ENCODE measurements at places on chromosomes 2 and 18. TPM values are rescaled to one million over a fixed set of nuclear protein-coding genes. Genes with fewer than 3 reads are reported as not detected.

- peak; percentile 48 for DNase-seq
Measured at GRCh38 chr2:239806276-239806675, 218.9 kb downstream of the NDUFA10 start.

GRCh38 chr18:76482971-76483691 lies 11.9 kb downstream of the ZNF516 start:
- DNase-seq: peak; percentile 16

- no peak for DNase-seq
Measured at GRCh38 chr2:178404368-178404767, 46.6 kb downstream of the PRKRA start.

- DNase-seq: no peak
Measured at GRCh38 chr2:9656270-9656766, 25.5 kb upstream of the YWHAQ start.

DNA sequence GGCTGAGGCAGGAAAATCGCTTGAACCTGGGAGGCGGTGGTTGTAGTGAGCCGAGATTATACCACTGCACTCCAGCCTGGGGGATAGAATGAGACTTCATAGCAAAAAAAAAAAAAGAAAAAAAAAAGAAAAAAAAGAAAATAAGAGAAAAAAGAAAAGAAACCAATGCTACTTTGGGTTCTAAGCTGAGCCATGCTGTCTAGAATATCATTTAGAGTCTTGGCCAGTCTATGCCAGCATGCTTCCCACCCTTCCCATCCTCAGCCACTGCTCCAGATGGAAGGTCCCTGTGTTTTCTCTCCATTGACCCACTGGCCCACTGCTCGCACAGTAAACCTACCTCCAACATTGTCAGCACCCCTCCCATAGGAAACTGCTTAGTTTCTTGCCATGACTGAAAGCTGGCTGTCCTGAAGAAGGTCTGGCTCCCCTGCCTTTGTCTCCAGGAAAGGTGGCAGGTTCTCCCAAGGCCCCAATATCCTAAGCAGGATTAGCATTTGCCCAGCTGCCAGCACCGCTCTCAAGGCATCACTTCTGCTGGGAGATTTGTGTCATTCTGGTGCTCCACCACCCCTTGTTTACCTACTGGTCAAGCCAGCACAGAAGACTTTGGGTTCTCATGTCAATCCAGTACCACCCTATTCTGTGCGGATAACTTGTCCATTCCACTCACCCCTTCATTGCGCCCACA lies 47.3 kb upstream of the PAPOLG start:
- no peak for DNase-seq

DNA sequence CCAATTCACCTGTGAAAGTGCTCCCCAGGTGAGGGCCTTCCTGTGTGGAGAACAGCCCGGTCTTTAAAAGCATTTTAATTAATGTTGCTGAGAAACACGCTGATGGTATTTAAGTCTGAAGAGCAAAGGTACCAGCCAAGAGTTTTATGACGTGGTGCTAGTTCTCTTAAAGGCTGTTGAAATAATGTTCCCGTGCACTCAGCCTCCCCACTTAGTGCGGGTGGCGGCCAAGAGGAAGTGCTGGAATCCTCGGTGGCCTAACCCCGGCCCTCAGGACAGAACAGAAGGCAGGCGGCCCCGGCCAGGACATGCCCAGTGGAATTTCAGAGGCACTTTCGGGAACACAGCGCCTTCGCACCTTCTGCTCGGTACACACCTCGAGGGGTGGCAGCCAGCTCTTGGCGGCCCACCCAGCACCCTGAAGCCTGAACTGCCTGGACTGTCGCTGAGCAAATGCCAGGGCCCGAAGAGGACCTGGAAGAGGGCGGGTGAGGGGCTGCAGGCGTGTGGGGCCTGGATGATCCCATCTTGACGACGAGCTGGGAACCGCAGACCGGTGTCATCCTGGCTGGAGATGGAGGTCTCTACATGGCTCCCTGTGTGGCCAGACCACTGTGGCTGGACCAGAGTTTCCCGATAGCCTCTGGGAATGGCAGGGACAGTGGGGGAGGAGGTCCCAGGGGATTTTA lies 142.9 kb downstream of the ASB1 start:
- DNase-seq: no peak

DNA sequence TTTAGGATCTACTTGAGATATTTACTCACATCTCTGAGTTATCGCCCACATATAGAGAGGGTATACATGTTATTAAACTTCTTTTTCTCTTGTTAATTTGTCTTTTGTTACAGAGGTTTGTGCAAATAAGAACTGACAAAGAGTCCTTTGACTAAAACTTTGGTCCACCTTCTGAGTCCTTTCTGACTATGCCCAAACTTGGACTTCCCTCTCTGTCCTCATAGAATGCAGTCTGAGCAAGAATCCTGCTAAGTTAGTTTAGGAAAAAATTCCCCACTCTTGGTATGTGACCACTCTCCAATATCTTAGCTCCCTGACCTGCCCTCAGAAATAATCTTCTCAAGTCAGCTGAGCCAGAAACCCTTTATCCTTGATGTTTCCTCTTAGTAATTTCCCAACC lies 257.5 kb upstream of the REG3G start:
- DNase-seq: no peak

FRZB gene
- 1.8 TPM for total RNA-seq

ARID5A gene
- total RNA-seq: 52.6 TPM

CNGA3 gene
- not detected for total RNA-seq

OTOS gene
- not detected for total RNA-seq

GATA6 gene
- total RNA-seq: 88.7 TPM

All from right atrium auricular region (tissue), 2 donors.